Right lobe of liver (tissue), 6 donors: ENCODE measurements at places on chromosomes 13 and 19. TPM values are rescaled to one million over a fixed set of nuclear protein-coding genes. Genes with fewer than 3 reads are reported as not detected.

Gene ZNF729
- not detected for total RNA-seq

Gene CEACAM8
- not detected for total RNA-seq

Gene LILRA1
- 1.1 TPM for total RNA-seq

Gene ZNF507
- 7.1 TPM for total RNA-seq

Gene C19orf67
- not detected for total RNA-seq

Gene RTBDN
- total RNA-seq, result not detected
